ENCODE measurements at places on chromosomes 5 and 9.

DNA sequence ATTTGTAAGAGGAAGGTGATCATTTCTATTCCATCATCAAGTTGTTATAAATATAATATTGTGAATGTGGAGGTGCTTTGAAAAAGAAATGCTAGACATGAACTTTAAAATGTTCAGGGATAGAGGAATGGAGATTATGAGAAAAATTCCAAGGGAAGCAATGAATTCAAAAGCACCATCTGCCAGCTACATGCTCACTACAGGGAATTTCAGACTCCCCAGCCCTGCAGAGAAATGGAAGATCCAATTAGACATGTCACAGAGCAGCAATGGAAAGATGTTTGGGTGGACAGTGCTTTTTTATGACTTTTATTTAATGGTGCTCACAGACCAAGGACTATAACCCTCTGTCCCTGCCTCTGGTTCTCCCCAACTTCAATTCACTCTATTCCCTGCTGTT is 209.7 kb downstream of the ESM1 start:
- H3K4me1 ChIP-seq, result no peaks in the 10 kb centered on the region
- no peaks in the 10 kb centered on the region for H3K27me3 ChIP-seq
- no peak for DNase-seq
- H3K36me3 ChIP-seq, result no peaks in the 10 kb centered on the region
- H3K4me3 ChIP-seq, result no peak overlapping the region
- H3K27ac ChIP-seq, result no peak overlapping the region

DNA sequence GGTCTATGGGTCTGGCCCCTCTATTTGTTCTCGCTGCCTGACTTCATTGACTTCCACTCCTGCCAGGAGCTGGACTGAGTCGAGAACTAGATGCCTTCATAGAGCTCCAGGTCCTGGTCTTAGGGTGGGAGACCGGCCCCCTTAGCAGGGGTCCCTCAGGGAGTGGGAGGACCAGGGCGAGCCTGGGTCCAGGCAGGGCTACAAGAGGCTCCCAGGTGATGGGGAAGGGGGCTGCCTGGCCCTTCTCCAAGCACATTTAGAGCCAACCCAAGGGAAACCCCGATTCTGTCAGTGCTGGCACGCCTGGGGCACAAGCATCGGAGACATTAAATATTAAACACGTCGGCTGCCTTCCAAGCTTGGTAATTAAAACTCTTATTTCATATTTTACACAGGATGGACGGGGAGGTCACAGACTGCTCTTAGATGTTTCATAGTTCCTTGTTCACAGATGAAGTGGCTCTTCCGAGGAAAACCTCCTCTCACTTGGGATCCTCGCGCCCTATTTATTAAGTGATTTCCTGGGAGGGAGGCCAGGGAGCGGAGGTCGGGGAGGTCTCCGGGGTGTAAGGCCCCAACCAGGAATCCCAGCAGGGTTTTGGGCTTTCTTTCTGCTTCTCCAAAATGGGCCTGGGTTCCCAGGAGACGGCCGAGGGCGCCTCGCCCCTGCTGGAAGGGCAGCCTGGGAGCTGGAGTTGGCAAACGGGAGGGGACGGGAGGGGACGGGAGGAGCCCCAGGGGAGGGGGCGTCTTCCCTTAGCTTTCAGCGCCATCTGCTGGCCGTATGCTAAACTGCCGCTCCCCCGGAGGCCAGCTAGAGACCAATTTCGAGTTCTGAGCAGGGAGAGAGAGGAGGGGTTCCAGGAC is 23.4 kb upstream of the ZBTB43 start:
- peak; percentile 83 for DNase-seq
- peaks cover 8% of the 10 kb centered on the region for H3K27me3 ChIP-seq
- peaks cover 3% of the 10 kb centered on the region for H3K4me1 ChIP-seq
- H3K36me3 ChIP-seq, result no peaks in the 10 kb centered on the region
- no peak overlapping the region for H3K27ac ChIP-seq

DNA sequence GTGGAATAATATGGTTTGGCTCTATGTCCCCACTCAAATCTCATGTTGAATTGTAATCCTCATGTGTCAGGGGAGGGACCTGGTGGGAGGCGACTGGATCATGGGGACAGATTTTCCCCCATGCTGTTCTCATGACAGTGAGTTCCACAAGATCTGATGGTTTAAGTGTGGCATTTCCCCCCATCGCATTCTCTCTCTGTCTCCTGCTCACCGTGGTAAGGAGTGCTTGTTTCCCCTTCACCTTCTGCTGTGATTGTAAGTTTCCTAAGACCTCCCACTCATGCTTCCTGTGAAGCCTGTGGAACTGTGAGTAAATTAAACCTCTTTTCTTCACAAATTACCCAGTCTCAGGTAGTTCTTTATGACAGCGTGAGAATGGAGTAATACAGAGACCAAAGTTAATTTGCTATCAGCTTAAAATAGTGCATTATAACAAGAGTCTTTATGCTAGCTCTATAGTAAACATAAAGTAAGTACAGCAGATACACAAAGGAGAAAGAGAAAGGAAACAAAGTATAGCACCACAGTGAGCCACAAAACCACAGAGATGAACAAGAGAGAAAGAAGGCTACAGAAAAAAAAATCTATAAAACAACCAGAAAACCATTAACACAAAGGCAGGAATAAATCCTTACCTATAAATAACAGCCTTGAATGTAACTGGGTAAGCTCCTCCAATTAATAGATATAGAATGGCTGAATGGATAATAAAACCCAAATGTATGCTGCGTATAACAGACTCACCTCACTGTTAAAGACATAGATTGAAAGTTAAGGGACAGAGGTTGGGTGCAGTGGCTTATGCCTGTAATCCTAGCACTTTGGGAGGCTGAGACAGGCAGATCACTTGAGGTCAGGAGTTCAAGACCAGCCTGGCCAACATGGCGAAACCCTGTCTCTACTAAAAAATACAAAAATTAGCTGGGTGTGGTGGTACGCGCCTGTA is 39.7 kb downstream of the RAPGEF6 start:
- peaks cover 23% of the 10 kb centered on the region for H3K4me1 ChIP-seq
- H3K27ac ChIP-seq, result peak overlapping the region; percentile 45
- no peak overlapping the region for H3K4me3 ChIP-seq
- no peaks in the 10 kb centered on the region for H3K27me3 ChIP-seq
- no peaks in the 10 kb centered on the region for H3K36me3 ChIP-seq
- DNase-seq, result no peak

GRCh38 chr9:109699019-109699418 is 81.0 kb upstream of the PALM2AKAP2 start:
- H3K4me3 ChIP-seq, result no peak overlapping the region
- H3K36me3 ChIP-seq, result no peaks in the 10 kb centered on the region
- H3K27ac ChIP-seq, result no peak overlapping the region
- no peaks in the 10 kb centered on the region for H3K4me1 ChIP-seq

DNA sequence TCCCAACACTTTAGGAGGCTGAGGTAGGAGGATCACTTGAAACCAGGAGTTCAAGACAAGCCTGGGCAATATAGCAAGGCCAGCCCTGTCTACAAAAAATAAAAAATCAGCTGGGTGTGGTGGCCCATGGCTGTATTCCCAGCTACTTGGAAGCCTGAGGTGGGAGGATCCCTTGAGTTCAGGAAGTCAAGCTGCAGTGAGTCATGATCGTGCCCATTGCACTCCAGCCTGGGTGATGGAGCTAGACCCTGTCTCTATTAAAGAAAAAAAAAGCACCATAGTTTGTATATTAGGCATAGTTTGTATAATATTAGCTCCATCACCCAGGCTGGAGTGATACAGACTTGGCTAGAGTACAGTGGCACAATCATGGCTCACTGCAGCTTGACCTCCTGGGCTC is 9.6 kb upstream of the NME5 start:
- no peaks in the 10 kb centered on the region for H3K4me1 ChIP-seq
- no peak for DNase-seq
- no peaks in the 10 kb centered on the region for H3K27me3 ChIP-seq
- H3K4me3 ChIP-seq, result no peak overlapping the region
- no peak overlapping the region for H3K27ac ChIP-seq
- no peaks in the 10 kb centered on the region for H3K36me3 ChIP-seq

DNA sequence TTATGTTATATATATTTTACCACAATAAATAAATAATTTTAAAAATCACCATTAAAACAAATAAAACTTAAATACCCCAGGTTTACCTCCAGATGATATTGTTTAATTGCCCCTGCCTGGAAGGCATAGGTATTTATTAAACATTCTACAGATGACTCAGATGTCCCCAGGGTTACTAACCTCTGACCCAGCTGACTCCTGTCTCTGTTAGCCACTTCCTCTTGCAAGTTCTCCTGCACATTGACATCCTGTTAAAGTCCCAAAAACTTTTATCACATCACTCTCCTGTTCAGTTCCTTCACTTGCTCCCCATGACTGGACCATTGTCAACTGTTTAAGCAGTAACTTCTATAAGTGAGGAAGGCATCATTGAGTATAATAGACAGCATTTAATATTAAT is 37.0 kb upstream of the RAB3C start:
- H3K27me3 ChIP-seq, result no peaks in the 10 kb centered on the region
- no peaks in the 10 kb centered on the region for H3K36me3 ChIP-seq
- no peak overlapping the region for H3K27ac ChIP-seq
- no peak overlapping the region for H3K4me3 ChIP-seq

All from CD4-positive, alpha-beta T cell (primary cell).